Renal cortex interstitium (tissue), 15 donors: ENCODE measurements at places on chromosomes 4 and X. TPM values are rescaled to one million over a fixed set of nuclear protein-coding genes. Genes with fewer than 3 reads are reported as not detected.

GRCh38 chr4:153553155-153553818, 87.1 kb downstream of the TMEM131L start:
- DNase-seq, result no peak

DNA sequence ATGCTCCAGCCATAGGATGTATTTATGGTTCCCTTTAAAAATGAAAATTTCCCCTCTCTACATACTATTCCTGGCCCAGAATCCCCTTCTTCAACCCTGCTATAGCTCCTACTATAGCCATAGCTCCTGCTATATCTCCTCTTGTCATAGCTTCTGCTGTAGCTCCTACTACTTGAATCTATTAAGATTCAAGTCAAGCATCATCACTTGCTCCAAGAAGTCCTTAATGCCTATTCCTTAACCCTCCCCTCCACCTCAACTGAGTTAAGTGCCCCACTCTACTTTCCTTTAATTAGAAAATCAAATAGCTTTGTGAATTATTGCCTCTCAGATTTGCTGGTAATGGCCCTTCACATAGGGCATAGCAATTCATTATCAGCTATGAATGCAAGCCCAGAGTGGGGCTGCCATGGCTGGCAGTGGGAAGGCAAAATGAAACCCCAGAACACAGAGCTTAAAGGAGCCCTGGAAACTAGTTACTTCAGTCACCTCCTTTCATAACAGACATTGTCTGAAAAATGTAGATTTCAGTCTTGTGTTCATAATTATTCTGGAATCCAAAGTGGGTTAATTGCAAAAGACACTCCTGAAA, 15.4 kb downstream of the OCIAD2 start:
- DNase-seq, result no peak

DNA sequence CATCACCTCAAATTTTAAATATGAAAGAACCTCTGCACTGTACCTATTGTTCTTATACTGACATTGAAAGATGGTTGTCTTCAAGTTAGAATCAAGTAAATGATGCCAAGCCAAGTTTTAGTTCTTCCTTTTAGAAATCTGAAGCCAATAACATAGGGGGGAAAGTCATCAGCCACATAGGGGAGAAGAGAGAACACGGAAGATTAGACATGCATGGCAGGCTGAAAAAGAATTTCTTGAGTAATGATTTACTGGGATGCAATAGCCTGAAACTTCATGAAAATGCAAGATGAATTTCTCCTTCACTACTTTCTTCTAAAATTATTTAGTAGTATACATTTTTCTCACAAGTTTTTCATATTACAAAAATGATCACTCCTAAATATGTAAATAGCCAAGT, 13.6 kb upstream of the EPGN start:
- no peak for DNase-seq

DNA sequence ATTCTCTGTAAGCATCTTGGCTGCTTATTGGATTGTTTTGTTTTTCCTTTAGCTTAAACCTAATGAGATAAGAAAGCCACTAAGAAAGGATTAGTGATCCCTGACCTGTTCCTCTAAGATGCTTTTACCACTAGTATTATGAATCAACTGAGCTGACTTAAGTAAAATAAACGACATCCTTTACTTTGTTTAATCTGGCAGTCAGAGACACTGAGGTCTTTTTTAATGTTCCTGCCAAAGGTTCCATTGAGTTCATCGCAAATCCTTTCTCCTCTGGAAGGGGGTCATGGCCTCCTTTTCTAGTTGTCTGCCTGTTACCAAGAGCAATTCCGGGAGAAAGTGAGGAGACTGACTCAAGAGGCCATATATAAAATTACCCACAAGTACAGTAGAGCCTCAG, 1038.3 kb upstream of the SLIT2 start:
- no peak for DNase-seq

GRCh38 chr4:154953691-154954090, 172.6 kb downstream of the RBM46 start:
- no peak for DNase-seq

GRCh38 chrX:21970326-21970725, 29.8 kb downstream of the SMS start:
- no peak for DNase-seq

DNA sequence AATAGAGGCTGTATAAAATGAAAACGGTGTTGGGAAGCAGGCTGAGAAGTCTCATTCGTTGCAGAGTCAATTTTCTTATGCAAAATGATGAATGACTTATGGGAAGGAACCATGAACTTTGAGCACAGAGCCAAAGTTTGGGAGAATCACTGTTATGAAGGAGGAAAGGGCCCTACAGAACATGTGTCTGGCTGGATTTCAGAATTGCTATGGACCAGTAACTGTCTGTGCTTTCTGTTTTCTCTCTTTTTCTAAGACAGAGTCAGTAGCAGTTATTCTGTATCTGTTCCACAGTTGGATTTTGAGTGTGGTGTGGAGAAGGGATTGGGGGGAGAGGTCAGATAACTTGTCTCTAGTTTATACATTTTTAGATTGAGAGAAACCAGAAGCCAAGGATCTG, 265.0 kb upstream of the HS3ST1 start:
- no peak for DNase-seq

DNA sequence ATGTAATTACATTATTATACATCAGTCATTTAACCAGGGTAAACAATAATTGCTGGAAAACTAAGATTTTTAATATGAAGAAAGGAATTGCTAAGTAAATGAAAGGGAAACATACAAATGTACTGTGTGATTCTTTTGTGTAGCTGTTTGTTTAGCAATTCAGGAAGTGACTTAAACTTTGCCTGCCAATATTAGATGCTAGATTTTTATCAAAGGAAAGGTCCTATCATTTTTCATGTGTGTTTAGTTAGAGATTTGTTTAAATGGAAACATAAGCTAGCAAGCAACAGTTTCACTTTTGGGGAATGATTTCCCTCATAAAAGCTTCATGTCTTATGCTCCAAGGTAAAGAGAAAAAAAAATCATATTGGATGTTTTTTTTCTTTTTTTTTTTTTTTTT, 95.1 kb upstream of the LIMCH1 start:
- DNase-seq, result no peak

GRCh38 chrX:40855411-40855810, 120.1 kb upstream of the MED14 start:
- DNase-seq, result no peak

GRCh38 chr4:139896091-139896604, 230.5 kb downstream of the MGST2 start:
- no peak for DNase-seq

DNA sequence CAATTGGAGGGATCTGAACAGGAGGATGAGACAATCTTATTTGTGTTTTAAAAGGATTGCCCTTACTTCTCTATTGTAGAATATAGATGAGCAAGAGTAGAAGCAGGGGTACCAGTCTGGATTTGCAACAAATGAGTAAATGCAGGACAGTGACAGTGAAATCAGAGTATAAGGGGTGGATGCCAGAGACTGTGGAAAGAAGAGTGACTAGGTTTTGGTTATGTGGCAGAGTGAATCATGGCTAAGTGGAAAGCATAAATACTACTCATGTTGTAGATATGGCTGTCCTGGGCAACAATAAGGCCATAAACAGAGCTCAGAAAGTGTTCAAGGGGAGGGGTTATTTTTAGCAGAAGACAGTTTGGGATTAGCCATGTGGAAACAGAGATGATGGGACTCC, 6.0 kb upstream of the VSIG4 start:
- no peak for DNase-seq

GRCh38 chr4:74390677-74391076, 25.7 kb downstream of the EREG start:
- no peak for DNase-seq

GRCh38 chr4:66949419-66949818, 595.9 kb downstream of the CENPC start:
- no peak for DNase-seq

DNA sequence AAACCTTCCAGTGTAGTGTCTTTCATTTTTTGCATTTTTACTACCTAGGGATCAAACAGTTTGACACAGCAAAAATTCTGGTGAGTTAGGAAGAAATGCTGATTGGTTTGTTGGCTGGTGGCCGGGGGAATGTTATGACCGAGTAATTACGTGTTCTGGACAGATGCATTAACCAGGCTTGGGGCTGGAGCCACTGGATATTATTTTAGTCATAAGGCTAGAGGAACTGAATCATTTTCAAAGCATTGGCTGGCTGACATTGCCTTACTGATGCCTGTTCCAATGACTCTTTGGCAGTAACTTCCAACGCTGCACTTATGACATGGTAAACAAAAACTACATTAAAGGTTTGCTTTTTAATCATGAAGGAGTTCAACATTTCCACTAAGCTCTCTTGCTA, 84.6 kb downstream of the FBXO8 start:
- no peak for DNase-seq

DNA sequence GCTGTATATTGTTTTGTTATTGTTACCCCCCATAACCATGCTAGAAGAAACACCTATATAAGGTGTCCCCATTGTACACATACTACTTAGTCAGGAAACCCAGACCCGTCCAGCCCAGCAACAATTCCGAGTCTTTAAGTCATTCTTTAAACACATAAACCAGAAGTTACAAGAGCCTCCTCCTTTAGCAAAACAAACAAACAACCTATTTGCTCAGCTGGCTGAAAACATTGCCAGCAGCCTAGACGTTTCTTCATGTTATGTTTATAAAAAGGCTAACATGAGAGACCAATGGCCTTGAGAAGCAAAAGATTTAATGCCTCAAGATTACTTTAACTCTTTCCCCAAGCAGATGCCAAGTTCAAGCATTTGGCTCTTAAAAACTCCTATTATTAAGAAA, 1.4 kb downstream of the ACOX3 start:
- DNase-seq, result no peak

- DNase-seq, result no peak
Measured at GRCh38 chrX:13256603-13257002, 63.2 kb downstream of the ATXN3L start.

- DNase-seq, result no peak
Measured at GRCh38 chrX:95063554-95063953, 1389.5 kb downstream of the FAM133A start.

DNA sequence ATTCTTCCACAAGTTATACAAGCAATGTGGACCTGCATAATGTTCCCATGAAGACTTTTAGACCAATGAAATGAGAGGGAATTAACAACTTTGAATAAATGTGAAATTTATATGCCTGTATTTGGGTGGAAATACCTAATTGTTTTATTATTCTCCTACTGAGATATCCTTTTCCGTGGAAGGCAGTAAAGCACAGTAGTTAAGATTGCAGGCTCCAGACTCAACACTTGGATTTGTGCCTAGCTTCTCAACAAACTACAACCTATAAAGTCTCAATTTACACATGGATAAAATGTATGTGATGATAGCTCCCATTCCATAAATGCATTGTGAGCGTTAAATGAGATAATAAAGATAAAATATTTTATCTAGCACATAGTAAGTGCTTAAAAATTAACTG, 857.8 kb downstream of the CENPC start:
- no peak for DNase-seq

DNA sequence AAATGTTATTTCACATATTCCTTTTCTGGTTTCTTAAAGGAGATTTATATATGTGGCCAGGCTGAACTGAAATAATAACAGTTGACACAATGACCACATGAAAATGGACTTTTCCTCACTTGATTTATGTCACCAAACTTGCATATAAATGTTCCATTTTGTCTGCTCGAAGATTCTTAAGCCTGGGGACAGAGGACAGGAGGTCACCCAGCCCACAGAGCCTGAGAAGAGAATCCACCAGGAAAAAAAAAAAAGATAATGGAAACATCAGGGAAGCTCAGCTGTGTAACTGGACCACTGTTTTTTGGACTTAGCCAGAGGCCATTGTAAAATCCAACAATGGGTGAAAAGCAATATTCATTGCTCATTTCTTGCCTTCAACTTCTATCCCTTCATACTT, 359.0 kb upstream of the FGF16 start:
- DNase-seq, result no peak

- no peak for DNase-seq
Measured at GRCh38 chr4:40845154-40845835, 95.5 kb downstream of the NSUN7 start.

- DNase-seq, result no peak
Measured at GRCh38 chr4:175703956-175704600, 108.0 kb downstream of the GPM6A start.

- DNase-seq, result no peak
Measured at GRCh38 chrX:39909996-39910395, 187.8 kb downstream of the BCOR start.

DNA sequence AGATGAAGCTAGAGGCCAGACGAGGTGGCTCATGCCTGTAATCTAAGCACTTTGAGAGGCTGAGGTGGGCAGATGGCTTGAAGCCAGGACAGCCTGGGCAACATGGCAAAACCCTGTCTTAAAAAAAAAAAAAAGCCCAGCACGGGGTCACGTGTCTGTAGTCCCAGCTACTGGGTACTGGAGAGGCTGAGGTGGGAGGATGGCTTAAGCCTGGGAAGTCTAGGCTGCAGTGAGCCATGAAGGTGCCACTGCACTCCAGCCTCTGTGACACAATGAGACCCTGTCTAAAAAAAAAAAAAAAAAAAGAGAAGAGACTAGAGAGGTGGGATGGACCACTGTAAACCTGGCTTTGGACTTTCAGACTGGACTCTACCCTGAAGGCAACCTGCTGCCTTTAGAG, 10.7 kb upstream of the LRBA start:
- DNase-seq, result no peak

DNA sequence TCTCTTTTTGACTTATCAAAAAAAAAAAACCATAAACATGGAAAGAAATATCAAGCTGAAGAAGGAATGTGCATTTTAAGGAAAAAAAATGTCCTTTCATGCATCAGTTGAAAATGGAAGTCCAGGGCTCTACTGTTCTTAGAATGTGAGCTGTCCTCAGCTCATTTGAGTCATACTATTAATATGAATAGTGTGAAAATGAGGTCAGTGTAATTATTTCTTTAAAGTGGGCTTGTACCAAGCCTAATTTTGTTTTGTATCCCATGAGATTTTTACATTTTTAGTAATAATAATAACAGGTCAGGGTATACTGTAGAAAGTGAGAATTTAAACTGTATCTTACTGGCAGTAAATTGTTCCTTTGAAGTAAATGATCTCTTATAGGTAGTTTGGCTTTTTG, 148.5 kb downstream of the NAA11 start:
- DNase-seq, result no peak

Gene EPHA5
- 0.40 TPM for polyA plus RNA-seq

Gene TRIM75
- polyA plus RNA-seq, result not detected

Gene CTAG2
- not detected for polyA plus RNA-seq

Gene TCP11X2
- 2.2 TPM for polyA plus RNA-seq

Gene SUPT20HL2
- polyA plus RNA-seq, result 0.06 TPM

Gene CXCL3
- polyA plus RNA-seq, result 0.24 TPM

Gene SFRP2
- 18.9 TPM for polyA plus RNA-seq

Gene CT47B1
- not detected for polyA plus RNA-seq

Gene SHROOM3
- 38.0 TPM for polyA plus RNA-seq

Gene SLITRK4
- polyA plus RNA-seq, result 15.1 TPM

Gene HPGD
- polyA plus RNA-seq, result 82.8 TPM

Gene SSX2B
- polyA plus RNA-seq, result not detected

Gene IL2
- polyA plus RNA-seq, result not detected

Gene CLGN
- polyA plus RNA-seq, result 5.4 TPM

Gene GLA
- 41.8 TPM for polyA plus RNA-seq

Gene MAGEB17
- not detected for polyA plus RNA-seq

Gene TRIM2
- 74.4 TPM for polyA plus RNA-seq

Gene PFKFB1
- 0.60 TPM for polyA plus RNA-seq

Gene SAGE1
- polyA plus RNA-seq, result not detected
